Activated CD8-positive, alpha-beta memory T cell treated with anti-CD3 and anti-CD28 coated beads, Interleukin-2, amount 50 U/mL, for 4 hours (primary cell): ENCODE measurements at places on chromosomes 5 and 9.

DNA sequence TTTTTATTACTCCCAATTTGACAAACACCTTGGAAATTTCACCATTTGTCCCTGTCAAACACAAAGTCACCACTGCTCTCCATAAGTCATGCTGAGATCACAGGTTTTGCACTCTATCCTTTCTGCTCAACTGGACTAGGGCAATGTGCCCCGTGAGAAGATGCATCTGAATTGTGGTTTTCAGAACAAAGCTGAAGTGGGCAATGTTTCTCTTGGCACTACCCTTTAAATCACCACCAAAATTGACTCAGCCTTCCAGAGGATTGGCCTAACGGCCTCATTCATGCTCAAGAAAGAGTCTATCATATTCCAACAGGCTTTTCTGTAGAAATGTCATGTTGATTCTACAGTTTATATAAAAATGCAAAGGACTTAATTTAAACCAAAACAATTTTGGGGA is 81.0 kb upstream of the TRIO start:
- DNase-seq, result no peak

DNA sequence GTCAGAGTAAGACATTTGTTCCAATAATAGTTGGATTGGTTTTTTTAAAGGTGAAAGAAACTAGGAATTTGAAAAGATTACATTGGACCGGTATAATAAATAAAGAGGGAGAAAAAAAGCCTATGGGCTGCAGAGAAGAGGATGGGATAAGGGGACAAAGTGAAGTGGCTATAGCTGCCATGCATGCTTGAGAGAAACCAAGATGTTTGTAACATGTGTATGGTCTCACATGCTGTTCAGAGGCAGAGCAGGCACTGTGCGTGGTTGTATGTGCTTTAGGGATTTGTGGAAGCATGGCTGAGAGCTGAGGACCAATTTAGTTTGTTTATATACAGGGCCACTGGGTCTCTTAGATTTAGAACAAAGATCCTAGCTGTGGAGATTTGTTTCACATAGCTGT is 32.7 kb downstream of the LNPEP start:
- no peak for DNase-seq

- DNase-seq, result no peak
These were observed 6.6 kb downstream of the GALNT10 start for GRCh38 chr5:154196955-154197652.

DNA sequence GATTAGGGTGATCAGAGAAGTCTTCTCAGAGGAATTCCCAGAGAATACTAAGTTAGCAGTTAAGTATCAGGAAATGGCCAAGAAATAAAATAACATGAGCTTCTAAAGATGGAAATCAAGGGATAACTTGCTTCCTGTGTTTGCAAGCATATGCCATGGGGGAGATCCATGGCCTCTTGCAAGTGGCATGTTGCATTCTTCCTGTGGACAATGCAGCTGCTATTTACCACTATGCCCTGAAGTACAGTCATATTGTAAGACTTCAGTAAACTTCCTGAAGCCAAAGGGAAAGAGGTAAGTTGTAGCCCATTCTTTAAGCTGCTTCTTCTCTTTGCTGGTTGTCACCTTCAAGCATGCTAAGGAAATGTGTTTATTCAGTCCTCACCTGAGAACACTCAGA is 154.7 kb upstream of the RUSC2 start:
- DNase-seq, result no peak

DNA sequence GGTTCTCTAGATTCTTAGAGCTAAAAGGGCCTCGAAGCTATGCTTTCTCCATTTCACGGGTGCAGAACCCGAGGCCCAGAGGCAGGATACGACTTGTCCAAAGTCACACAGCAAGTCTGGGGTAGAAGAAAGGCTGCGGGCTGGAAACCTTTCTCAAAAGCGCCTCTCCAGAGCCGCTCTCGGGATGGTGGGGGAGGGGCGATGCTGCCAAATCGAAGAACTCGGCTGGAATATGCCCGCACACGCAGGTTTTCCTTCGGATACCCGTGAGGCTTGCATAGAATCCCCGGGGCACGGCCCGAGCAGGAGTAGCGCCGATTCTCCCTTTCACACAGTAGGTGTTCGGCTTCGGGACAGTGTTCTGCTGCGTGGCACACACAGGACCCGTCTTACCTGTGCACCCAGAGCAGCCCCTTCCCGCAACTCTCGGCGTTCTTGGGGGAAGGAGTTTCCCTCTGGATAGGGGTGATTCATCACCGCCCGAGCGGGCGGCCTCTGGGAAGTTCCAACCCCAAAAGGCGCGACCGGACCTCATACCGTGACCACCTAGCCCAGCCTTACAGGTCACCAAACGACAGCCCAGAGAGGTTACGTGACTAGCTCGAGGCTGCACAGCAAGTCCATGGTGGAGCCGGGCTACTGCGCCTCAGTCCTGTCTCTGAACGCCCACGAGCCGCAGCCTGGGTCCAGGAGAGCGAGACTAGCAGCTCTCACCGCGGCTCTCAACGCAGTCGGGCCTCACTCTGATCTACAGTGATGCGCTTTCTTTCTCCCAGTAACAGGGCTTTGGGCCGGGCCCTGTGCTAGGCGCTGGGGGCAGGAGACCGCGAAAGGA is 4.1 kb downstream of the PAX5 start:
- DNase-seq, result no peak

- DNase-seq, result no peak
These were observed 478.4 kb upstream of the DAP start for GRCh38 chr5:11239261-11240015.

DNA sequence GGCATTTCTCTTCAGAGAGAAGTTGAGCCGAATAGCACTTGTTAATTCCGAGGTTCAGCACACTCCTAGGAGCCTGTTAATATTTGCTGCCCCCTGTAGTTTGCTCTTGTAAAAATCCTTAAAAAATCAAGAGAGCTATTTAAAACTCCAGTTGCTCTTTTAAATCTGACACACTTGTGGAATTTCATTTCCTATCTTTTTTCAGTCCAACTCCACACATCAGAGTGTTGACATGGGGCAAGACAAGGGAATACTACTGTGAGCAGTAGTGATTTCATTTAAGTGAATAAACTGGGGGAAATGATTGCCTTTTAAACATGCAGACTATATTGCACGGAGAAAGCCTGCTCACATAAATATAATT is 1096.3 kb upstream of the DMAC1 start:
- no peak for DNase-seq

- no peak for DNase-seq
These were observed 750 bp downstream of the TRIM36 start for GRCh38 chr5:115168829-115169486.

DNA sequence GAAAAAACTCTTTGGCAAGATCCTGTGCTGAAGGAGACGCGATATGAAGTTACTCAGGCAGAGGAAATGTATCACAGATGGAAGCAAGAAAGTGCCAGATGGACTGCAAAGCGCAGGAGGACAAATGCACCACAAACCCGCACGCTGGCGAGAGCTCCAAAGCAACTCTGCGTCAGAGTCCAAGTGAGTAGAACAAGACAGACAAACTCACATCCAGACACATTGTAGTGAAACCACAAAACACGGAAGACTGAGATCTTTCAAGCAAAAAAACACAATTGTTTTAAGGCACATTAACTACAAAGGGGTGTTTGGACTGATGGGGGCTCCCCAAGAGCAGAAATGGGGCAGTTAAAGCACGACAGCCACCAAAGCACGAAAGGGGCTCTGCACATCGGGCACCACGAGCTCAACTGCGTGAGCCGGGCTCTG is 39.2 kb upstream of the NKD2 start:
- no peak for DNase-seq

DNA sequence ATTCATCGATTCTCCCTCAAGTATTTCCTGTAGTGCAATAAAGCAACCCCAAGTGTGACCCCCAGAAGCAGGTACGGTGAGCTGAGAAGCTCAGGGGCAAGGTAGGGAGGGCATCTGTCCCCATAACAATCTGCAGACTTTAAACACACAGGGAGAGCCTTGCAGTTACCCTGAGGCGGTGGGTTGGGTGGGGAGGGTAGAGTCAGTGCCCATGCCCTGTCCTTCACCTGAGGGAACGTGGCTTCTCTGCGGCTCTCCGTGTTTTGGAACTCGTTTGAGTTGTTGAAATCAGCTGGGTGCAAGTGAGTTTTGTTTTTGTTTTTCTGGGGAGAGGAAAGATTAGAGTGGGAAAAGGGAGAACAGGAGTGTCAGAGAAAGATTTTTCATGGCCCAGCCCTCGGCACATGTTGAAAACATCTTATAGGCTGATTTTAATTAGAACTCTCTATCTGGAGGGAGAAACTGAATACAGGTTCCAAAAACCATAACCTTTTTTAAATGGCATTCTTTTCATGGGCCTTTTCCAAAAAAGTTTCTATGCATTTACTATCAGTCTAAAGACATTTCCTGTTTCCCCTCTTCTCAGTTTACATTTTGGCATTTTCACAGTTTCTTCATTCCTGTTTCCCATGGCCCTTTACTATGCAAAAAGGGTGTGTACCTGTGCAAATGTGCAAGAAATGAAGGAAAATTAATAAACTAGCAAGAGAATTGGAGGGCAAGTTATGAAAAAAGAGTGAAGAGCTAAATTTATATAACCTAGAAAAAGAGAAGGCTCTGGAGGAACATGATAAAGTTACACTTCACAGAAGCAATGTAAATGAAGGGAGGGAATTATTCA is 266.5 kb upstream of the VLDLR start:
- DNase-seq, result no peak

- DNase-seq, result no peak
These were observed 13.4 kb upstream of the LTC4S start for GRCh38 chr5:179780362-179780761.

- no peak for DNase-seq
These were observed 423.6 kb downstream of the CDK5RAP2 start for GRCh38 chr9:120156376-120156775.
